ENCODE measurements at places on chromosomes 2 and 18.
A peak's percentile ranks its signal among the peaks of the same experiment; 100 is the strongest.

DNA sequence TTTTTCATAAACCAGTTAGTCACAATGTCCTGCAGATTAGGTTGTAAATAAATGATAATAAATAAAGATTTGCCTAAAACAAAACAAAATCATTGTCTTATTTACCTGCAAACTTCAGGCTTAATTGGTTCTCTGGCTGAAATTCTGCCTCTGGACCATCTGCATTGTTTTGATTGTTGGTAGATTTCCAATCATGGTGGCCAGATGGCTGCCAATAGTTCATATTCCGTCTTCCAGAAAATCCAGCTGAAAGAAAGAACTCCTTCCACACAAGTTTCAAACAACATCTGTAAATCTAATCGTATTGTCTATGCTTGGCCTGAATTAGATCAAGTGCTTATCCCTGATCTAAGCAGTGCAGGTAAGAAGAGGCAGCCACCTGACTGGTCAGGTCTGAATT lies 771.1 kb upstream of the ZEB2 start:
- no peak for DNase-seq
- H3K27me3 ChIP-seq, result peaks cover 12% of the 10 kb centered on the region
- H3K36me3 ChIP-seq, result no peaks in the 10 kb centered on the region
- H3K27ac ChIP-seq, result no peak overlapping the region
- H3K4me3 ChIP-seq, result no peak overlapping the region

GRCh38 chr2:156476021-156476849 lies 40.1 kb downstream of the GPD2 start:
- peak overlapping the region; percentile 21 for H3K27ac ChIP-seq
- peak overlapping the region; percentile 19 for H3K4me3 ChIP-seq
- no peaks in the 10 kb centered on the region for H3K27me3 ChIP-seq
- H3K4me1 ChIP-seq, result peaks cover 46% of the 10 kb centered on the region
- no peak for DNase-seq

- no peak for DNase-seq
- no peak overlapping the region for H3K27ac ChIP-seq
- H3K4me1 ChIP-seq, result no peaks in the 10 kb centered on the region
- H3K36me3 ChIP-seq, result no peaks in the 10 kb centered on the region
- H3K4me3 ChIP-seq, result no peak overlapping the region
These were observed 303.5 kb upstream of the ACVR2A start for GRCh38 chr2:147541314-147541713.

GRCh38 chr2:212114489-212114888 lies 424.1 kb downstream of the ERBB4 start:
- no peak overlapping the region for H3K4me3 ChIP-seq
- no peak for DNase-seq
- no peak overlapping the region for H3K27ac ChIP-seq
- H3K27me3 ChIP-seq, result no peaks in the 10 kb centered on the region
- H3K36me3 ChIP-seq, result no peaks in the 10 kb centered on the region

DNA sequence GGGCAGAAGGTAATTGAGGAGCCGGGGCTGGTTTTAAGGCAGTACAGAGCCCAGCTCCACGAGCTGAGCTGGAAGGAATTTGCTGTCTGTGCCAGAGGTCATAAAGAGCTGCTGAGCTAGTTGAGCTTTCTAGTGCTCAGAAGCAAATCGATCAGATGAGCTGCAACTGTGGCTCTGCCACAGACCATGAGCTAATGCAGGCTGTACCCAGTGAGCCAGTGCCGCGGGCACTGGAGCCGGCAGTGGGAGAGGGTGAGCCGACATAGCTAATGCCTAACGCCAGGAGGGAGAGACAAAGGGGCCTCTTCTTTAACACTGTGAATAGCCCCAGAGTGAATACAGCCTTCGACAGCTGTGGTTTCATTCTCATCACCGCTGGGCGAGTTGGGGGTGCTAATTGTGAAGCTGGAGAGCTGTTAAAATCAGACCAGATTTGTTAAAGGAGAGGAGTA lies 410.1 kb upstream of the TCF4 start:
- H3K4me1 ChIP-seq, result no peaks in the 10 kb centered on the region
- no peak for DNase-seq
- H3K4me3 ChIP-seq, result no peak overlapping the region
- no peak overlapping the region for H3K27ac ChIP-seq
- no peaks in the 10 kb centered on the region for H3K27me3 ChIP-seq

GRCh38 chr2:208820014-208820688 lies 413.6 kb downstream of the PTH2R start:
- no peak for DNase-seq
- no peaks in the 10 kb centered on the region for H3K4me1 ChIP-seq
- H3K4me3 ChIP-seq, result no peak overlapping the region
- H3K27me3 ChIP-seq, result no peaks in the 10 kb centered on the region
- no peaks in the 10 kb centered on the region for H3K36me3 ChIP-seq

- H3K36me3 ChIP-seq, result no peaks in the 10 kb centered on the region
- no peak for DNase-seq
- no peak overlapping the region for H3K27ac ChIP-seq
- H3K4me1 ChIP-seq, result no peaks in the 10 kb centered on the region
- no peak overlapping the region for H3K4me3 ChIP-seq
These were observed 28.7 kb downstream of the DYSF start for GRCh38 chr2:71482055-71482454.

Measured in central memory CD8-positive, alpha-beta T cell (primary cell).